ENCODE measurements at places on chromosomes 11 and 22.

- no peak for DNase-seq
Measured at GRCh38 chr11:134126217-134126822, 57.4 kb downstream of the JAM3 start.

GRCh38 chr22:36226189-36226588, 13.1 kb downstream of the APOL2 start:
- no peak for DNase-seq

DNA sequence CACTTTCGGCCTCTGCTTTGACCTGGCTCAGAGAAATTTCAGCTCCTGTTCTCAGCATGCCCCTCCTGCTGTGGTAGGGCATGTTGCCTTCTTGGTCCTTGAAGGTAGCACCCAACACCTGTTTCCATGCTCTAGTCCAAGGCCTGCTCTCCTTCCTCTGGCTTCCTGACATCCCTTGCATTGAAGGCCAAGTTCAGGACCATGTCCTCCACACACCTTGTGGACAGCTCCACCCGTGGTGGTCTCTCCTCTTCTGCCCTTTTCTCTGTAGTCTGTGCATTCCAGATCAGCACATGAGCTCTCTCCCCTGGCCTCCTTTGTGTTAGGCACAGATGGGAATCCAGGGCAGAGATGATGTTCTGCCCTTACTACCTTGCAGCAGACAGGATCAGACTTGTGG, 225.3 kb downstream of the ADAMTS15 start:
- no peak for DNase-seq

DNA sequence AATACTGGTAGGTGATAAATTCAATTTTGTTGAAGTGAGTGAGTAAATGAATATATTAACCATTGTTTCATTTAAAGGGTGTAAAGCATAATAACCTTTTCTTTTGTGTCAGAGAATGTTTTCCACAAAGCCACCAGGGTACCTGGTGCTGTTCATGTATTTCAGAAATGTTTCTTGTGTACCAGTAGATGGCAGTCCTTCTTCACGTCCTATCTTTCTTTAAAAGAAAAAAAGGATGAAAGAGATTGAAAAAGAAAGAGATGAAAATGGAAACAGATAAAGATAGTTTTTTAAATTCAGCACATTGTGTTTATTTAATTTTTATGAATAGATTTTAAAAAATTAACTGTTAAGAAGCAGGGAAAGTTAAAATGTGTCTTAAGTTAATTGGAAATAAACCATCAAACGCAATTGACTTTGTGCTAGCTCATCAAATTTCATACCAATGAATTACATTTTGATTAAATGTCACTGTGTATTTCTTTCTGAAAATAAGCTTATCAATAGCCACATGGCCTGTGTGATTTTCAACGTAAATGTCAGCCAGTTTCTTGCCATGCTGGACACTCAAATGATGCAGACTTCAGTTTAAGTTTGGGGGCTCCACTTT, 65.5 kb upstream of the CHORDC1 start:
- DNase-seq = no peak

DNA sequence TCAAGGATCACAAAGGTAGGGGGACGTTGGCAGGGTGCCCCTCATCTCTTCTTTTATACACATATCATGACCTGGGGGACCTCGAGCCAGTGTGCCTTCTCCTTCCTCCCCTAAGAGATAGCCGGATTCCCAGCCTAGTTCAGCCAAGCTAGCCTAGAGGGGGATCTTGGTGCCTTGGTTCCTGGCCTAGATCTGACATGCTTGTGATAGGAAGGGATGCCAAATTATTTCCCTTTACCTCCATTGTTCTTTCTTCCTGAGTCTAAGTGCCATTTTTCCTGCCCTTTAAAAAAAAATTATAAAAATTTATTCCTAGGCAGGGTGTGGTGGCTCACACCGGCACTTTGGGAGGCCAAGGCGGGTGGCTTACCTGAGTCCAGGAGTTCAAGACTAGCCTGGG, 7.0 kb upstream of the HINFP start:
- no peak for DNase-seq

- no peak for DNase-seq
Measured at GRCh38 chr11:118740892-118741291, 50.1 kb downstream of the DDX6 start.

- DNase-seq = peak; percentile 5
Measured at GRCh38 chr11:119525180-119525866, 102.4 kb upstream of the THY1 start.

DNA sequence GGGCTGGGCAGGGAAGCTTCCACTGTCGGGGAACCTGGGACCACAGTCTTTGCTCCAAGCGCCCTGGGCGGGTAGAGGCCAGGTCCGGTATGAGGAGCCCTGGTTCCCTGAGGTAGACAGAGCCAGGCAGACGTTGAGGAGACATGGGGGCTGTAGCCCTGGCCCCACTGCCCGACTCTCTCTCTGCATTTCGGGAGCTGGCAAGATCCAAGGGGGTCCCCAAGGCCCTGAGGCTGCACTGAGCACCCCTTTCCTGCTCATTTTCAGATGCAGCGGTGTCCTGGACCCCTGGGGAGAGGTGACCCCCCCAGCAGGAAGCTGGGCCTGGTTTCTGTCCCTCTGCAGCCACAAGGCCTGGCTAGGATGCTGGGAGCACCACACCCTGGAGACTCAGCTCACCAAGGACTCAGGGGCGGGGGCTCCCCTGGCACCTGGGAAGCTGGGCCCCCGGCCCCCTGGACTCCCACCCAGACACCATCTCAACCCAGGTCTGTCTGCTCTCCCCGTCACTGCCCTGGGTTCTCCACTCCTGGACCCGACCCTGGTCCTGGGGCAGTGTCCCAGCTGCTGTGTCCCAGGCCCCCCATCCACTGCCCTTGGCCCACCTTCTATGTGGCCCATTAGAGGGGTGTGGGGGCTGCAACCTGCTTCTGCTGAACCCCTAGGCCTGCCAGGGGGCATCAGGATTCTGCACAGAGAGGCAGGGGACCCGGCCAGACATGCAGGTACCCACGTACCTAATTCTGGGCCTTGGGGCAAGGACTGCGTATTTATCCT, 15.0 kb upstream of the MUC6 start:
- no peak for DNase-seq

DNA sequence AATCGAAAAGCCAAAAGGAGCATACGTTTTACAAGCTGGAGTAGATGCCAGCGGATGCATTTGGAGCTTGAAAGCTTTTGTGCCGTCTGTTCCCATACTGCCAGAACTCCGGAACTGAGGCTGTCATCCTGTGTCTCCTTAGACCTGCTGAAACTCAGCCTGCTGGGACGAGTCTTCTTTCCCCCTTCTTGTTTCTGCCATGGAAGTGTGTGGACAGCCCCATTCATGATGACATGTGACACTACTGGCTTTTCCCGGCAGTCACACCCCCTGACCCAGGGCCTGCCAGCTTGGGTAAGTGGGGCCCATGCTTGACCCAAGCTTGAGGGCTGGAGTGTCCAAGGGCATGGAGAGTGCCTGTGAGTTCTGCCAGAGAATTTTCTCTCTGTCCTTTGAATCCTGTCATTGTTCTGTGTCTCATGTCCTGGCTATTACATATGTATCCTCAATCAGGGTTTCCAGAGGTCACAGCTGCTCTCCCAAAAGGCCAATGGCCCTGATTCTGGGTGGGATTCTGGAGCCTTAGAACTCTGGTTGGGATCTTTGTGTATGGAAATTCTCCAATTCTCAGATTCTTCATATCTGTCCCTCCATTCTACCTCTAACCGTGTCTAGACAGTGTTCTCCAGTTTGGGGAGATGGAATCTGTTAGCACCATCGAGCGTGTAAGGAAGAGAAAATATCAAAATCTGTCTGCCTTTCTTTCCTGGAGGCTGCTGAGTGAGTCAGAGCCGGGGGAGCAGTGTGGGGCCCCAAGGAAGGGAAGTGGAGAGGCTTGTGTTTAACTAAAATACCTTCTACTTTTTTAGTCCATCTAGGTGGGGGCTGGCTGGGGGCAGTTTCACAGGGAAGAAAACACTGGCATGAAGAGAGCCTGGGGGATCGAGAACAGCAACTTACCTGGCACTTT, 73.2 kb downstream of the KIAA1671 start:
- no peak for DNase-seq

GRCh38 chr11:44634401-44635281, 69.2 kb downstream of the CD82 start:
- no peak for DNase-seq

DNA sequence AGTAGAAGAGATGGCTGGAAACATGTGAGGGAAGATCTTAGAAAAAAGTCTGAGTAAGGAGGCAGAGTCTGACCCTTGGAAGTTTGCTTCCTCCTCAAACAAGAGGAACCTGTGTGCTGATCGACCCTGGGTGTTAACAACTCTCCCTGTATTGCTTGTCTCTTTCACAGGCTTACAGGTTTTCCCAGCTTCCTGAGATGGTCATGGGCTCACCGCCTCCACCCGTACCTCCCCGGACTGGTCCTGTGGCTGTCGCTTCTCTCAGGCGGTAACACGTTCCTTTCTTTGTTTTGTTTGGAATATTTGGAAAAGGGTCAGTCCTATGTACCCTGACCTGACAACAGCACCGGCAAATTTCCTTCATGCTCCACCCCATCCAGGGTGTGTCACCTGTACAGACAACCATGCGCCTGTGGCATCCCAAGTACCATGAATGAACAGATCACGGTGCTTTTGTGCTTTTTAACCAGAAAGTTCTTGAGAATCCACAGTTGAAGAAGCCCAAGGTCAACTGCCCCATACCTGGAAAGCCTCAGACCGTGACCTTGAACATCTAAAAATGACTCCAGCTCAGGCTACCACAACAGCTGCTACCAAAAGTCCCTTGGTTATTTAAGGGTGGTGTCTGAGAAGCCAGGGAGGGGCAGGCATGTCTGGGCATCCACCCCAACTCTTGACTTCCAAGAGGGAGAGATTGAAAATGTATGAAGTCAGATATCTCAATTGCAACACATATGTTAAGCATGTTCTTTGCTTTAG, 44.6 kb downstream of the C11orf91 start:
- DNase-seq = no peak

- DNase-seq = no peak
Measured at GRCh38 chr11:122773781-122774266, 64.5 kb upstream of the CRTAM start.

DNA sequence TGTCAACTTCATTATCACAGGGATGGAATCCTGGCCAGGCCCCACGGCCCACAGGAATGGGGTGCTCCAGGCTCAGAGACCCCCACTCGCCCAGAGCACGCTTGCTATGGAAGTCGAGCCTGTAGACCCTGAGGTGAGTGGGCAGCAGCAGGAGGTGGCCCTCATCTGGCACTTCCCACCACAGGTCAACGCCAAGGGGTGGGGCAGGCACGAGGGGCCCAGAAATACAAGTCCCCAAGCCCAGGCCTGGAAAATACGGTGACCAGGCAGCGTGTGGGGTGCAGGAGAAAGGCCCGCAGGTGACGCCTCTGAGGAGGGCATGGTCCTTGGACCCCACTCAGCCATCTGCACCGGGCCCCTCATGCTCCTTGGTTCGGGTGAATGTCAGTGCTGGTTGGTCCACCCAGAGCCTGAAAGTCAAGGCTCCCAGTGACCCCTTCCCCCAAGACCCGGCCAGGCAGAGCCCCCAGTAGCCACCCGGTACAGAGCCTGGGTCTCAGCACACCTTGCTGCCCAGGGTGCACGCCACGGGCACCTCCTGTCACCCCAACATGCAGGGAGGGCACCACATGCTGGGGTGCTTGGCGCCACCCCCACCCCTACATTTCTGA, 2.4 kb downstream of the MOB2 start:
- DNase-seq = no peak
